Natural killer cell (primary cell): ENCODE measurements at places on chromosomes 7 and 10.

DNA sequence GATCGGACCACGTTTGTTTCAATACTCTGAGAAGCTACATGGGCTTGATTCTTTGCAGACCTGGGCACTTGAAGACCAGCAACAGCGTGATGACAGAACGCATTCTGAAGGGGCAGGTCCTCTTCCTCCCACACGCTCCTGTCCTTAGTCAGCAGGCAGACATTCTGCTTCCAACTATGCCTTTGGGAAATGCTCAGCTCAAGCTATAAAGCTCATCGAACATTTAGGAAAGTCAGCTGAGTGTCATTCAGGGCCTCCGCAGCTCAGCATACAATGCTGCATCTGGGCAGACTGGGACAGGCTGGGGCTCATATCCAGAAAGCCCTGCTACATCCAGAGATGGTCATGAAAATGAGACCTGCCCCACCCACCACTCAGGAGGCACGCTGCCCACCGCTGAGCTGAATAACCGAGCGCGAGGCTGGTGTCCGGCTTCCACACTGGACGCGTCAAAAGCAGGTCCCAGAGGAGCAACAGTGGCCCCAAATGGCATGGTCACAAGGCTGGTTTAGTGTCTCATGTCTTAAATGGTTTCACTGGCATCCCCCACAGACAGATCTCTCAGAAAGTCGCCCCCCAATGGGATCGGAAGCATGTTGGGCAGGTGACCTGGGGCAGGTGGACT lies 274.0 kb downstream of the DNAJB6 start:
- no peak for DNase-seq

DNA sequence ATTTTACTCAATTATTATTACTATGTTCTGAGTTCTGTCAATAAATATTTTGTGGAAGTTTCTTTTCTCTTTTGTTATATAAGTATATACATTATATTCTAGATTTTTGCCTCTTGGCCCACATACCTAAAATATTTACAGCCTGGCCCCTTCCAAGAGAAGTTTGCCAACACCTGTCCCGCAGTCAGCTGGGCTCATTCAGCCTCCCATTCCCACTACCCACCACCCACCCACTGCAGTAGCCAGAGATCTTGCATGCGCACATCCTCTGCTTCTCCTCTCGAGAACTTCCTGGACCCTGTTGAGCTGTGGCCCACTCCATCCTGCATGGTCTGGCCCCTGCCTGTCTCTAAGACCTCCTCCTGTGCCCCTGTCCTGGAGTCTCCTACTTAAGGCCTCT lies 33.6 kb downstream of the WIPF3 start:
- no peak for DNase-seq

DNA sequence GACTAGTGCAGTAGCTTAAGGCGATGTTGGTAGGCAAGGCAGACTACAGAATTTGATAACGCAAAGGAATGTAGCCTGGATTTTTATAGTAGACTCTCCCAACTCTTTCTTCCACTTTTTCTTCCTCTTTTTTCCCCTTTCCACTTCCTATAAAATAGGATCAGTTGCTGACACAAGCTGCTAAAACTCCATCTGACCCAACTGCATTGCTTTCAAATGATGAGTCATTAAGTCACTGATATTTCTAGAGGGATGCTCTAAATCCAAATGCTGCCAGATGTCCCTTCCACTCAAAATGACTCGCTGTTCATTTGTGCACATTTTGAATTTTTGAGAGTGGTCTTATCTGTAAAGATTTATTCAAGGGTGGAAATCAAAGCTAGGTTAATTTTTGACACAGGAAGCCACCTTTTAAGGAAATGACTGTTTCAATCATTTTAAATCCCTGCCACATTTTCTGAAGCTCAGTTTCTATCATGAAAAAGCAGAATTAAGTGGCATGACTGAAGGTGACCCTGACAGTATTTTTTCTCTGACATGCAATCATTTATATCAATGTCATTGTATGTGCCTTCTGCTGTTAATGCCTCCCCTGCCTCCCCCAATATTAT lies 25.8 kb upstream of the SFMBT2 start:
- no peak for DNase-seq

DNA sequence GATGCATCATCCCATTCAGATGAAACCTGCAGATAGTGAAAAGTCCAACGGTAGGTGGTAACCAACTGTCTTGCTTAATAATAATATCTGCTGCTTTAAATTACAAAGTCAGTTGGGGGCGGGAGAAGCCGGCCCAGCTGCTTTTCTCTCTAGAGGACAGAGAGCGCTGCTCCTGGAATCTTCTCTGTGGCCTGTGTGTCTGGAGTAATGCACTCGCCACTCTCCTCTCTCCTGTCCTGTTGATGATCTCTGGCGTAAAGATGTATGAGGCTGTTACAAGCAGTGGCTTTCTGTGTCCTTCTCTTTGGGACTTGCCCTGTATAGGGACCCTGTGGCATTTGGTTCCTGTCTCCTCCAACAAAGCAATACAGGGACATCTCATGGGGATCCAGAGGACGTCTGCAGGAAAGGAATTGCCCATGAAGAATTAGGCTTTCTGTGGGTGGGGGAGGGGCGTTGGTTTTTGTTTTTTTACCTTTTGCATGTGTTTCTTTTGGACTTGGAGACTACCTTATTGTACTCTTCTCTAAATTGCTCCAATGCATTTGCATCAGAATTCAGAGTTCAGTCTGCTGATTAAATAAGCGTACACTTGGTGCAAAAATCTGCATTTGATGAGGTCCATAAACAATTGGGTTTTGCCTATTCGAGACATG lies 231.6 kb downstream of the CELF2 start:
- DNase-seq: no peak

DNA sequence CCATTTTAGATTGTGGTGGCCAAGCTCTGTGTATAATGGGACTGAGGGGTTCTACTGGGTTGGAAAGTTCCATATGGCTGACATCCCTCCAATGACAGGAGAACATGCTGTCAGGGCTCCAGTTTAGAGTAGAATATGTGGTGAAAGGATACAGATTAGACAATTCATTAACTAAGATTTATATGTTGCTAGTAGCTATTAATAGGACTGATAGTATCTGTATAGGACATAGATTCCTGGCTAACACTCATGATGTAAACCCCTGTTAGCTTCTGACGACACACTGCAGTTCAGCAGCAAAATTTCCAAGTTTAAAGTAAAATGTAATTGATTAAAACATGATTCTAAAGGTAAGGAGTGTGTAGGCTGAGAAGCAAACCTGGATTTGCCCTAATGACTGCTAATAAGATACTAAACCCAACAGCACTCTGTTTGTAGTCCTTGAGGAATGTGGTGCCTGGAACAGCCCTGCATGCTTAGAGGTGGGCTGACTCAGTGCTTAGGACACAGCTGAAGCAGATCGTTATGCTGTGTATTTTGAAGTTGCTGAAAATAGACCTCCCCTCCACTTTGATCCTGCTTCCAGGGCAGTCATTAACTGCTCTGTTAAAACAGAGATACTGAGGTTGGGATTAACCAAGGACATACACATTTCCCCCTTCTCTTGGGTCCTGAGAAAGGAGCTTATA lies 1129.6 kb downstream of the SORCS3 start:
- no peak for DNase-seq

- peak; percentile 10 for DNase-seq
Measured at GRCh38 chr10:129768437-129769355, 195.4 kb downstream of the EBF3 start.

DNA sequence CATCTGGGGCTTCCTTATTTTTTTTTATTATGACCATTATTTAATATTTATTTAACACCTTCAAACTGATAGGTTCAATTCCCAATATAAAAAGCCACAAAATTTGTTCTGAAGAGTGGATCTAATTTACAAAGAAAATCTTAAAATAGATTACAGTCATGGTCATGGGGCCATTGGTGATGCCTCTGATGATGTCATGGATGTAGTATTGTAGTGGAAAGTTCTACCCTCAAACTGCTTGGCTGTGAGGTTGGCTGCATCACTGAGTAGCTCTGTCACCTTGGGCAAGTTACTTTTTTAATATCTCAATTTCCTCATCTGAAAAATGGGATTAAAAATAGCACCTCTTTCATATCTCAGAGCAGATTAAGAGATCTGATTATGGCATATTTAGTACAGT lies 128.5 kb downstream of the DKK1 start:
- DNase-seq: no peak

DNA sequence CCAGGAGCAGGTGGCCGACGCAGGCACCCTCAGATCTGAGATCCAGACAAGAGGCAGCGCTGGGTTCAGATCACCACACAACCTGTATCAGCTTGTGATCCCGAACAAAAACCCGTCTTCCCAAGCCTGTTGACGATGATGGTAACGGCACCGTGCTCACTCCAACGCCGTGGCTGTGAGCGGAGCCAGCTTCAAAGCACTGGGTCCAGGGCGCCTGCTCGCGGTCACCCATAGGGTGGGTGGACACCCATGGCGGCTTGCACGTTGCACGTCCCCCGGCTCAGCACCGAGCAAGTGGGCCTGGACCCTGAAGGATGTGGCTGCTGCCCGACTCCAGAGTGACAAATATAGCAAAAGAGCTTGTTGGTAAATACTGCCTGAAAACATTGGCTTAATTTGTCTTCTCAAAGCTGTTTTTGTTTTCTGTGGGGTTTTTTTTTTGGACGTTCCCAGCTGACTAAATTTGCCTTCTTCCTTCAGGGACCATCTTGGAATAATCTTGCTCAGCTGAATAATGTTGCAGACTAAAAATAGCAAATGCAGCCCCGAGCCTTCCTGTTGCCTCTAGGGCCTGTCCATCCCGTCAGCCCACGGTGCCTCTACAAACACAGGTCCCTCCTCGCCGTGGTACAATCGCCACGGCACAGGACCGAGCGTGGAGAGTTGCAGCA lies 41.0 kb downstream of the FOXK1 start:
- no peak for DNase-seq

DNA sequence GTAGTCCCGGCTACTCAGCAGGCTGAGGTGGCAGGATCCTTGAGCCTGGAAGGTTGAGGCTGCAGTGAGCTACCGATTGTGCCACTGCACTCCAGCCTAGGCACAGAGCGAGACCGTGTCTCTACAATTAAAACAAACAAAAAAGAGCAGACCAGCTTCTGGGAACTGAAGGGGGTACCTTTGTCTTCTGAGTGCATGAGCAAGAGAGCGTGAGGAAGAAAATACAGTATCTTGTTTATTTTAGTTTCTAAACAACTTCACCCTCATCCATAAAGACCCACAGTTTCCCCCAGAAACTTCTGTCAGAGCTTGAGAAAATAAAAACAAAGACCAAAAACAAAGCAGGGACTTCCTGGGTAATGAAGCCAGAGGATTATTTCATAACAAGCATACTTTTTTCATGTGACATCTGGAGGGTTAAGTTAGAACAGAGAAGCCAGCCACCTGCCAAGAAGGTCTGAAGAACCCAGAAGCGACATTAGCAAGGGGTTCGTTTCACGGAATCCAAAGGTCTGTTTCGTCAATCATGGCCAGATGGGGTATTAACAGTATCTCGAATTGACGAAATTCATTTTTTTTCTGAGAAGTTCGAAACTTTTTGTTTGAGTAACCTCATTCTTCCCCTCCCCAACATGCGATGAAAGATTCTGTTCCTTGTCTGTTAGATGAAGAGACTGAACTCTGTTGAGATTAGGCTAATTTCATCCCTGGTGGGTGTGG lies 10.2 kb upstream of the IL2RA start:
- DNase-seq: no peak

- no peak for DNase-seq
Measured at GRCh38 chr10:50882540-50882983, 2.9 kb downstream of the A1CF start.

DNA sequence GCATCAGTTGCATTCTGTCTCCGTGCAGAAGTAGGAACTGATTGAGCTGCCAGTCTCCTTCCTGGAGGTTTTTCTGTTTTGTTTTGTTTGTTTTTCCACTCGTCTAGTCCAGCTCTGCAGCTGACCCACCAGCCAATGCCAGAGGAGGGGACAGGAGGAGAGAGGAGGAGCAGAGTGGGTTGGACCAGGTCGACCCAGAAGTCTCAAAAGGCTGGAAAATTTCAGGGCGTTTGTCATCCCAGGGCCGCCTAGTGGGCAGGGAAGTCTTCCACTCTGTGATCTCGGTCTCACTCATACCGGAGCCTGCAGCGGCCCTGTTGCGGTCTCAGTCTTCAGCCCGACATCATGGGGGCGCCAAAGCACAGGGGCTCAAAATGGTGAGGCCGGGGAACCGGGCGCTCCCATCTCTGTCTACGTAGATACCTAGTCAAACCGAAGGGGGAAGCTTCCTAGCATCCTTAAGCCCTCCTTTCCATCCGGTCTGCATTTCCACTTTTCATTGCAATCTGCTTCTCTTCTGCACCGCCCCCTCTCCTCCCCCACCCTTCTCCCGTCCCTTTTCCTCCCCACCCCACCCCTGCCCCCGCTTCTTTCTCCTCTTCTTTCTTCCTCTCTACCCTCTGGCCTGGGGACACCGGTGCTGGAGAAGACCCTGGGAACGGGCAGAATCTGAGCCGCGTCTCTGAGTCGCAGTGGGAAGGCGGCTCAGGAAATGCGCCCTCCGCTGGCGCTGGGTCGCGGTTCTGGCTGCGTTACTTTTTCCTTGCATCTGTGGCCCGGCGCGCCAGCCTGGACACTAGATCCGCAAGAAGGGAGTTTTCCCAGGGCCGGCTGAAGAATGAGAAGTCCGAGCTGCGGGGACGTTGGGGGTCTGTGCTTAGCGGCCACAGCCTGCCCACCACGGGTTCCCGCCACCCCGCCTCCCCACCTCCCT lies 16.2 kb upstream of the PAX2 start:
- DNase-seq: peak; percentile 43

DNA sequence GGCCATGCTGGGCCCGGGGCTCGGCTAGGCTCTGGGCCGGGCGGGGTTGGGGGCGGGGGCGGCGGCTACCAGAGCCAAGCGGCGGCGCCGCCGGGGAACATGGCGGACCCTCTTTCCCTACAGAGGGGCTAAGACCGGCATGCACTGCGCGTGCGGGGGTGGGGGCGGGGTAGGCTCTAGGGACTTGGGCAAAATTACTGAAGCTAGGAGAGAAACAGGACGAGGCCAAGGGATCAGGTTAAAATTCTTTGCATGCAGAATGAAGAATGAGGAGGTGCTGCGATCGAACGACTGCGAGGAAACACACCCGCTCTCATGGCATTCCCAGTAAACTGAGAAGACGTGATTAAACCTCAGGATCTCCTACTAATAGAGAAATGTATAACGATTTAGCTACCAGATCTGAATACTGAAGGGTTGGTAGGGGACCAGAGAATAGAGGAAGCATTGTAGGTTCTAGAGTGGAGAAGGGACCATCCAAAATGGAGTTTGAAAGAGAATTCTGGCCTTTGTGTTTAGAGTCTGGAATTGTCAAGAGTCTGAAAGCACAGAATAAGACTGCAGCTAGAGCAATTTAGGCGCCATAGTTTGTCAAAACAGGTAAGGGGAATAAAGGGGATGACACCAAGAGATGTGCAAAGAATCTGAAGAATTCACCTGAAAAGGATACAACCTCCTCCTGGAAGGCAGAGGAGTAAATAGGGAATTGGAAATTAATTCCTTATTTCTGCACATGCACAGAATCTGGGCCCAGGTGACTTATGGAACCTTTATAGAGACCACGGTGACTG lies at the start of gene PPP3CB:
Gene PPP3CB (minus strand): TSS at position 141 of the 791 bp plus-strand sequence. CDS start 135 bp downstream, at position 6.
- peak; percentile 70 for DNase-seq

DNA sequence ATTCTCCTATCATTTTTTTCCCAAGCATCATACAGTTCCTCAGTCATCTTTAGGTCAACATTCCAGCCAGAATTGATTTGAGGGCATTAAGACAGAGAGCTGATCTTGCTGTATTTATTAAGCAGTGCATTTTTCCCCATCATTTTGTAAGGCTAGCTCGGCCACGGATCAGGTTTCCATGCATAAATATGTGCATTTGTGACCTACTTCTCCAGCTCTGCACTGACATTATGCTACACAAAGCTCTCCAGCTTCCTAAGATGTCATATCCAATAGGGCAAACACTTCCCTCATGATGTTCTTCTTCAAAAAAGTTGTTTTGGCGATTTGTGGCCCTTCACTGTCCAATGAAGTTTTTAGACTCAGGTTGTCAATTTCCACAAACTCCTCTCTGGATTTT lies 202.6 kb downstream of the C7orf25 start:
- no peak for DNase-seq
